ENCODE measurements at places on chromosomes 2 and 18.

- no peak for DNase-seq
These were observed 17.5 kb downstream of the AP1S3 start for GRCh38 chr2:223819891-223820290.

GRCh38 chr2:233101816-233102215 is 41.7 kb downstream of the INPP5D start:
- no peak for DNase-seq

DNA sequence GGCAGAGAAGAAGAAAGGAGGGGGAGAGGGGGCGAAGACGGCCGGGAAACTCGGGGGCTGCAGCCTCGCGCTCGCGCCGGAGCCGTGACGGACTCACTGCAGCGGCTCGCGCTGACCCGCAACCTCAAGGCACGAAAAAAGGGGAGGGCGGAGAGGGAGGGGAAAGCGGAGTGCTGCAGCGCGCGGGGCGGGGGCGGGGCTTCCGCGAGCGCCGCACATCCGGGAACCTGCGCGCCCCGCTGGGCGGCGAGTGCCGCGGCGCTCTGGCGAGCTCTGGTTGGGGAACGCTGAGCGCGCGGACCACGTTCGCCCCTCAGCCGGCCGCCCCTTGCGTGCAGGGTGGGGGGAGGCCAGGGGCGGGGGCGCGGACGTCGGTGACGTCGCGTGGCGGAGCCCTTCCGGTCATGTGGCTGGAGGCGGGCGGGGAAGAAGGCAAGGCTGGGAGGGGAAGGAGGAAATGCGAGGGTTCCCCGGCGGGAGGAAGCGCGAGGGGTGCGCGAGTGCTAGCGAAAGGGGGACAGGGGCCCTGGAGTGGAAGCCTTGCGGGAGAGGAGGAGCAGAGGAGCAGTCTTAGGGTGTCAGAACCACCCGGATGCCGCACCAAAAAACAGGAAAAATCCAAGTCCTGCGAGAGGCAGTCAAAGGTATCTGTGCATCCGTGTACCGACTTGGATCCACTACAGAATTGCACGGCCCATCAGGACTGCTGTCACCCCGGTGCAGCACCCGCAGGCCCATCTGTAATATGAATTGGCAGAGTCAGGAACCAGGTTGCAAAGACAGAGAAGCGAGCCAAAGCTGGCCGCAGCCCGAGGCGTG is at the start of gene PPP3R1:
TSS of gene PPP3R1 (minus strand) at position 133 of the 819 bp plus-strand sequence. CDS start 405 bp downstream, outside the sequence.
- peak; percentile 96 for DNase-seq

DNA sequence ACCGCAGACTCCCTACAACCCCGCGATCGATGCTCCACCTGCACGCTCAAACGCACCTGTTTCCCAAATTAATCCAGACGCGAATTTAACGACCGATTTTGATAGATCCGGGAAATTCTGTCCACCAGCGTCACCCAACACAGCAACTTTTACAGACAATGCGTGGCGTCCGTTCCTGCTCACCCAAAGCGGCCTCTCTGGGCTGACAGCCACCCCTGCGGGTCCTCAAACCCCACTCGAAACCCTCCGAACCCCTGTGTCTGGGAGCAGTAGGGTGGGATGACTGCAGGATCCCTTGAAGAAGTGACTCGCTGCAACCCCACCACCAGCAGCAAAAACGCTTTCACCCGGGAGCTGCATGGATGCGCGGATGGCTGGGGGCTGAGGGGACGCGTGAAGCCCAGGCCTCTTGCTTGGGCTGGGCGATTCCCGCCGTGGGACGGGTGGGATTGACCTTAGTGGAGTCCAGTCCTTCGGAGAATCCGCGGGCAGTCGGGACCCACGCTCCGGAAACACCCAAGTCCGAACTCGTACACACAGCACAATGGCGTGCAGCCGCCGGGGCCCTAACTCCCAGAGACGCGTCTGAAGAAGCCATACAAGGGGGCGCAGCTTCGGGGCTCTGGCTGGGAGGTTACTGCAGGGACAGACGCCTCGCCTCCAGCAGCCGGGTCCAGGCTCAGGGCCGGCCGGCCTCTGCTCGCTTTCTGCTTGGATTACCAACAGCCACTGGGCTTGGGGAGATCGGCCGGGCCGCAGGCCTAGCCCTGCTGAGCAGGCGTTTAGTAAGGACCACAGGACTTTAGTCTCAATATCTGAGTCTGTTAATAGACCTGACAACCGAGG is 31.1 kb upstream of the ATP6V1B1 start:
- DNase-seq: no peak

DNA sequence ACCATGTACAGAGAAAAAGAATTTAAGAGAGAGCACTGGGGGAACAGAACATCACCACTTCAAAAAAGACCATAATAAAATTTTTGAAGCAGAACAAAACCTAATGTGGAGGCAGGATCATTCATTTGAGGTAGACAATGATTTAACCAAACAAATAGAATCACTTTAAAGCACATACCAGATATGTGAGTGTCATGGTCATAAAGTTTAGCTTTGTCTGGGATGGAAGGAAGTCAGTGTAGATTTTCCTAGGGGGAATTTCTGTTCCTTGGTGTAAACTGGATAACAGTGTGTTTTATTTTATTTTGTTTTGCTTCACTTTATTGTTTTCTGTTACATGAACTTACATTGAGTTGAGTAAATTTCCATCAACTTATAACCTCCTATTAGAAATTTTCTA is 120.8 kb downstream of the CRIM1 start:
- no peak for DNase-seq

GRCh38 chr2:77034445-77034844 is 487.7 kb downstream of the LRRTM4 start:
- DNase-seq: no peak

GRCh38 chr2:26522325-26522724 is 44.4 kb upstream of the OTOF start:
- DNase-seq: no peak

GRCh38 chr2:145802133-145802532 is 1282.2 kb upstream of the ZEB2 start:
- DNase-seq: no peak

DNA sequence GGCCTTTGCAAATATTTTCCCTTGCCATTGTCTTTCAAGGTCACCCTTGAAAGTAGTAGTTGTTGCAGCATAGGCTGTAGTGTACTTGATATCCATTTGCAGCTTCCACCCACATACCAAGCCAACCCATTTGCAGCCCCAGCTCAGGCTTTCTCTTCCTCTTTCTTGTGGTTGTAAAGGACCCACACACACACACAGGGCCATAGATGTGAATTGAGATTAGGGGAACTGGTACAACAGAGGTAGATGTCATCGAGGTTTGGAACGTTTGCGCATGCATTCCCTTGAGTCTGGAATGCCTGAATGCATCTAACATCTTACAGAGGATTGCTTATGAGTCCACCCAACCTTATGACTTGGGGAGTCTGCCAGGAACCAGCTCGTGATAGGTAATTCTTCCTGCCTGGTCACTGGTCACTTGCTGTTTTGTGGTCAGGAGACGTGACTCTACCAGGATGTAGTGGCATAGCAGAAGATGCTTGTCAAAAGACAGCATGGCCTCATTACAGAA is 91.9 kb downstream of the MRPS9 start:
- DNase-seq: no peak

DNA sequence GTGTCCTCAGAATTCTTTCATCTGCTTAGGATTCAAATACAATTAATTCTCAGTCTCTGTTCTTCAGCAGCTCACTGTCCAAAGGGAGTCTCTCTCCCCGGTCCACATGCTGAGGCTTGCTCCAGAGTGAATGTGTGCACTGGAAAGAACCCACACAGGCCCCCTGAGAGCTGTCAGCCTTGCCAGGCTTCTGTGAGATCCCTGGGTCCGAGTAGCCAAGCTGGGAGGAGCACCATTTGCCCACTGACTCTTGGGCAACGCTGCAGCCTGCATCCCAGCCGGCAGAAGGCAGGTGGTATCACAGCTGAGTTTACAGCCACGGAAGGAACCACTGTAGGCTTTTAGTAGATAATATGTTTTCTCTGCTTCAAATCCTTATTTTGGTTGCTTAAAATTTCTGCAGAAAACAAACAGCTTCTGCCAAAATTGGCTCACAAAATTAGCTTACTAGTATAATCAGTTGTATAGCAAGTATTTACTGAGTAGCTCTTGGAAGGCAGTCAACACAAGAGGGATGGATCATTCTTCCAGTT is 21.4 kb upstream of the LTBP1 start:
- DNase-seq: no peak

GRCh38 chr2:182973441-182974352 is 64.6 kb downstream of the NCKAP1 start:
- no peak for DNase-seq

DNA sequence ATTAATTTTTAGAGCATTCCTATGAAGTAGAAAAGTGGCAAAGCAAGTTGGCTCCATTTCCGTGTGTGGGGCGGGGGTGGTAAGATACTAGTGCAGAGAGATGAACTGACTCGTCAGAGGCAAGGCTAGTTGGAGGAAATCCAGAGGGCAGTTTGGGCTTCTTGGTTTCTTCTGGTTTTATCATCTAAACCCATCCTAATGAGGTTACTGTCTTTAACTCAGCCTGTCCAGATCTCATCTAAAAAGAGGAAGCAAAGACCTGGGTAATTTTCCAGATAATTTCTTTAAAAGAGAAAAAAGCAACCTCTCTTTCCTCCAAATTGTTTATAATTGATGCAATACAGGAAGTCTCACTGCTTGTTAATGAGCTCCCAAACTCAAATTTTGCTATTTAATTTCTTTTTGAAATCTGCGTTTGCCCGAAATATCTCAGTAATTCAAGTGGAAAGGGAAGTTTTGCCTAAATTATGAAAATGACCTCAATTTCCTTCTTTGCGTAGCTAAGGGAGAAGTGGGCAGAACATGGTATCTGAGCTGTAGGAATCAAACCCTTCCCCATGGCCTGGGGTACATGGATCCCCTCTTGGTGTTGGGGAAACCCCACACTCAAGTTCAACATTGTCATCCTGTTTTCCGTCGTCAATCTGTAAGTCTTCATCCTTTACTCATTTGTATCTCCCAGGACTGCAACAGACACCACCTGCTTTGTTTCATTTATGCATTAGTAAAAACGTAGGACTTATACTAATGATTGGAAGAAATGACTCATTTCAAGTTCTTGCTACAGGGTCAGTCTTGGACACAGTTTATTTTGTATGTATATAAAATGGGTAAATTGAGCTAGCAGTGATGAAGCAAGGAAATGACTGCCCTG is 89.1 kb upstream of the KLF7 start:
- DNase-seq: peak; percentile 39

GRCh38 chr2:169895294-169895985 is 68.2 kb downstream of the UBR3 start:
- no peak for DNase-seq

GRCh38 chr2:70173520-70173919 is 17.3 kb downstream of the C2orf42 start:
- no peak for DNase-seq

GRCh38 chr2:215900203-215900611 is 113.1 kb downstream of the MREG start:
- no peak for DNase-seq

DNA sequence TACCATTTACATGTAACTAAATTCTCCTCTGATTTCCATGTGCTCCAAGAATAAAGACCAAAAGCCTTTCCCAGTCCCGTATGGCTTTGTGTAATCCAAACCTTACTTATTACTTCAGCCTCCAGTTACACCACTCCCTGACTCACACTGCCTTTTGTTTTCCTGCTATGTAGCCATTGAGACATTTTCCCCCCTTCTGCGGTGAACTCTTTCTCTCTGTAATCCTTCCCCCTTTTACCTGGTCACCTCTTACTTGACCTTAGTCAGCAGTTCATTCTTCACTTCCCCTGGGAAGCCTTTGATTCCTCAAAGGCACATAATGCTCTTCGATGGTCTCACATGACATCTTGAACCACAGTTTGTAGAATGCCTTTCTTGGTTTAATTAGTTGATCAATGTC is 256.0 kb upstream of the FANCL start:
- no peak for DNase-seq

- no peak for DNase-seq
These were observed 37.1 kb downstream of the ANKRD44 start for GRCh38 chr2:197273485-197273884.

DNA sequence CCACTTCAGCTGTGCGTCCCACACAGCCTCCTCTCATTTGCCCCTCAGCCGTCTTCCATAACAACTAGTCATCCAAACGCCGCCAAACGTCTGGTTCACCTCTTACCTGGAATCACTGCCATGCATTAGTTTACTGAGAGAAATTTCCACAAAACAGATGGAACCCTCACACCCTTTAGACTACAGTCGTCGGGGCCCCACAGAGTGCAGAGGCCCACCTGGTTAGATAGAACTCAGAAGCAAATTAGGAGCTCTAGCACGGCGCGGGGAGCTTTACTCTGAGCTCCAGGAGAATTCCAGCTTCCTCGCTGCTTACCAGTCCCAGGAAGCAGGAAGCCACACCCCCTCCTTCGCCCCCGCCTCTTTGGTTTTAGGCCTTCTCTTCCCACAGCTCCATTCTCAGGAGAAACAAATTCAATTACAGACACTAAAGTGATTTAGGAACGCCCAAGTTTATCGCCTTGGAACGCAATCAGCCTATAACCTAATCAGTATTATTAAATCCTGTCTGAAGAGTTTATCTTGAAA is 9.4 kb downstream of the RNU2-63P start:
- DNase-seq: no peak

- DNase-seq: no peak
These were observed 11.1 kb downstream of the EVA1A start for GRCh38 chr2:75549401-75550253.

DNA sequence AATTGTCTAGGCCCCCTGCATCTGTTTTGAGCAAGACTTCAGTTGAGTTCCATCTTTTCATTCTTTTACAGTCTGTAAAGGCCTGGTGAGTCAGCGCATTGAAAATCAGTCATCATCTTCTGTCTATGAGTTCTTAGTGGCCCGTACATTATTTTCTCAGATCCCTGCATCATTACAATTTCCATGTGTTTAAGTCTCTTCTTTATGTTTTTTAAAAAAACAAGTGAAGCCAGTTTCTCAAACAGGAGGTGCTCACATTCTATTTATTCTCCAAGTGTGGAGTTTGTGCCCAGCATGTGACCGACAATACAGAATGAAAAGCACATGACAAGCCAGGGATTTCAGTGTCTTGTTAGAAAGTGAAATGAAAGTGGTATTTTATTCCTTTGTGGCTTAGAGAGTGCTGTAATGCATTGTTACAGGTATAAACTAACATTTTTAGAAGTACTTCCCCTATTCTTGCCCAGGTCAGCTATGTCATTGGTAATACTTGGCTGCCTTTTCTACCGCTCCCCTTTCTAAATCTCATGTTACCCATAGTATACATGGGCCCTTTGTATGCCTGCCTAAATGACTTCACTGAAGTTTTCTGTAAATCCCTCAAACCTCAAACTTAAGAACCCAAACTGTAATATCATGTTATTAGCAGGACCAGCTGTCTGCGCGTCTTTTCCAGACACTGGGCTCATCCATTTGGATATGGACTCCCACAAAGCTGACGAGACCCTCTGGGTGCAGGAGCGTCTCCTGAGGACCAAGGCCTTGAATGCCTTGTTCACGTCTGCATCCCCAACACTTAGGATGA is 67.6 kb downstream of the FEZ2 start:
- no peak for DNase-seq

- no peak for DNase-seq
These were observed 38.2 kb downstream of the KCMF1 start for GRCh38 chr2:85009019-85009618.

GRCh38 chr2:54809819-54810218 is 86.4 kb downstream of the EML6 start:
- no peak for DNase-seq

GRCh38 chr2:68253219-68254068 is 1.1 kb upstream of the PPP3R1 start:
- no peak for DNase-seq
